ENCODE measurements at places on chromosomes 11 and 22.

GRCh38 chr22:36101756-36102155 lies 58.8 kb downstream of the APOL3 start:
- no peak for DNase-seq

DNA sequence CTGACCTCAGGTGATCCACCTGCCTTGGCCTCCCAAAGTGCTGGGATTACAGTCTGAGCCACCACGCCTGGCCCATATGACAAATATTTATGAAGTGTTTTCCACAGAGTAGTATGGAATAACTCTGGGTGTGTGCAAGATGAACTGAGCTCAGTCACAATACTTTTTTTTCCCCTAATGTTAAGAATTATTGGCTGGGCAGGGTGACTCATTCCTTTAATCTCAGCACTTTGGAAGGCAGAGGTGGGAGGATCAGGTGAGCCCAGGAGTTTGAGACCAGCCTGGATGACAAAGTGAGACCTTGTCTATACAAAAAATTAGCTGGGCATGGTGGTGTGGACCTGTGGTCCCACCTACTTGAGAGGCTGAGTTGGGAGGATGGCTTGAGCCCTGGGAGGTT lies 6.4 kb downstream of the PTPRJ start:
- DNase-seq: no peak

DNA sequence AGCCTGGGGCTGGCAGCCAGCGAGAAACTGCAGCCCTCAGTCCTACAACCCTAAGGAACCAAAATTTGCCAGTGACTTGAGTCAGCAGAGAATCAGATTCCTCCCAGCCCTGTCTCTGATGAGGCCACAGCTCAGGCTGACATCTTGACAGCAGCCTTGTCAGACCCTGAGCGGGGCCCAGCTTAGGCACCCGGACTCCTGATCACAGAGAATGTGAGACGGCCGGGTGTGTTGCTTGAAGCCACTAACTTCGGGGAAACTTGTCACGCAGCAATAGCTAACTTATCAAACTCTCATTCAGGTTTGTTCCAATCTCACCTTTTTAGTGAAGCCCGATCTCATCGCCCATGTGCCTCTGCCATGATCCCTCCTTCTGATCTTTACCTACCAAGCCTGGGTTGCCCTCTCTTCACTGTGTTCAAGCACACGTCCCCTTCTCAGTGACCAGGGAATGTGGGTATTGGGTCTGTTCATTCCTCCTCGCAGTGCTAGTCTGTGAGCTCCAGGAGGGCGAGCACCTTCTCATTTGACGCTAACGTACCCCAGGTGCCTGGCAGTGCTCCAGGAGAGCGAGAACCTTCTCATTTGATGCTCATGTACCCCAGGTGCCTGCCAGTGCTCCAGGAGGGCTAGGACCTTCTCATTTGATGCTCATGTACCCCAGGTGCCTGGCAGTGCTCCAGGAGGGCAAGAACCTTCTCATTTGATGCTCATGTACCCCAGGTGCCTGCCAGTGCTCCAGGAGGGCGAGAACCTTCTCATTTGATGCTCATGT lies 280.7 kb downstream of the BRD1 start:
- no peak for DNase-seq

DNA sequence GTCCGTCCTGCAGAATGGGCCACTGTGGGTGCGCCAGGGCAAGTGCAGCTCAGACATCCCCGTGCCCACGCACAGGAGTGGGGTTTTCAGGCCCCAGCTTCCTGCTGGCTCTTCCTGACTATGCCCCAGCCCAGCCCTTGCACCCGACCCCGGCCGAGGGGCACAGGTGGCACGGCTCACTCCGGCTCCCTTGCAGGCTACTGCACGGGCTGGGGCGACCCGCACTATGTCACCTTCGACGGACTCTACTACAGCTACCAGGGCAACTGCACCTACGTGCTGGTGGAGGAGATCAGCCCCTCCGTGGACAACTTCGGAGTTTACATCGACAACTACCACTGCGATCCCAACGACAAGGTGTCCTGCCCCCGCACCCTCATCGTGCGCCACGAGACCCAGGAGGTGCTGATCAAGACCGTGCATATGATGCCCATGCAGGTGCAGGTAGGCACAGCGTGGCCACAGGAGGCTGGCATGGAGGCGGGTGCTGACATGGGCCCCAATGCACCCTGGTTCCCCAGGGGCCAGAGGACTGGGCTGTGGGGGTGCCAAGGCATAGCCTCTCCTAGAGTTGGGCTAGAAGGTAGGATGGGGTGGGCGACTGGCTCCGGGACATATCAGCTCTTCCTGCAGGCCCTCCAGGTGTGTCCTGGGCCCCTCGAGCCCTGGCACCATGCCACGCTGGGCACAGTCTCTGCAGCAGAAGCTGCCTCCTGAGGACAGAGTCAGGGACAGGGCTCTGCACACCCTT lies 27.7 kb downstream of the MUC2 start:
- DNase-seq: no peak

- DNase-seq: no peak
Observed at GRCh38 chr11:16027621-16028020, 328.7 kb downstream of the SOX6 start.

DNA sequence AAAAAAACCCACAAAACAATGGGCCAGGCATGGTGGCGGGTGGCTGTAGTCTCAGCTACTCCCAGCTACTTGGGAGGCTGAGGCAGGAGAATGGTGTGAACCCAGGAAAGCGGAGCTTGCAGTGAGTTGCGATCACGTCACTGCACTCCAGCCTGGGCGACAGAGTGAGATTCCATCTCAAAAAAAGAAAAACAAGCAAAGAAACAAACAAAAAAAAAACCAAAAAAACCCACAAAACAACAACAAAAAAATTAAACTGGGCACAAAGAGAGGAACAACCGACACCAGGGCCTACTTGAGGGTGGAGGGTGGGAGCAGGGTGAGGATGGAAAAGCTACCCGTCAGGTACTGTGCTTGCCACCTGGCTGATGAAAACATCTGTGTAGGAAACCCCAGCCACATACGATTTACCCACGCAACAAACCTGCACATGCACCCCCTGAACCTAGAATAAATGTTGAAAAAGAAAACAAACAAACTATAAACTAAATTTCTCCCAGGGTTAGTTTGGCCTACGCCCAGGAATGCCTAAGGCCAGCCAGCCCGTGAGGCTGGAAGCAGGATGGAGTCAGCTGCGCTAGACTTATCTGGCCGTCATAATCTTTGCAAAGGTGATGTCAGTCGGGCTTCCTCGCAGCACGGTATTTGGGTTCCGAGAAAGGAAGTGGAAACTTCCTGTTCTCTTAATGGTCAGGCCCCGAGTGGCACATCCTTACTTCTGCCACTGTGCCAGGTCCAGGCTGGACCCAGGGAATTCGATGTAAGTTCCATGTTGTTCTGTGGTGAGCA lies 21.9 kb upstream of the CYB5R3 start:
- DNase-seq: no peak

GRCh38 chr11:46380340-46381047 lies 975 bp upstream of the MDK start:
- no peak for DNase-seq

GRCh38 chr11:72451831-72452376 lies 17.6 kb upstream of the CLPB start:
- no peak for DNase-seq

DNA sequence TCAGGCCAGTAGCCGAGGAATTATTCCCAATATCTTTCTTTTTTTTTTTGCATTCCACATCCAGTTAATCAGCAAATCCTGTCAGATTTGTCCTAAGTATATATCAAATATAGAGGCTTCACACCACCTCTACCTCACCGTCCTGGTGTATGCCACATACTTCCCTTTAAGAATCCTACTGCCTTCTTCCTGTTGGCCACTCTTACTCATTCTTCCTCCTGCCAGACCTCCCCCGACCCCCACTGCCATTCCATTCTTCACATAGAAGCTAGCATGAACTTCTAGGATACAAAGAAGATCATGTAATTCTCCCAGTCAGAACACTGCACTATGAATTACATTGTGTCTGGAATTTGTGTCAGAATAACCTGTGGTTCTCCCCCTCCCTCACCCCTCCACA lies 89.5 kb downstream of the TRIM44 start:
- DNase-seq: no peak

DNA sequence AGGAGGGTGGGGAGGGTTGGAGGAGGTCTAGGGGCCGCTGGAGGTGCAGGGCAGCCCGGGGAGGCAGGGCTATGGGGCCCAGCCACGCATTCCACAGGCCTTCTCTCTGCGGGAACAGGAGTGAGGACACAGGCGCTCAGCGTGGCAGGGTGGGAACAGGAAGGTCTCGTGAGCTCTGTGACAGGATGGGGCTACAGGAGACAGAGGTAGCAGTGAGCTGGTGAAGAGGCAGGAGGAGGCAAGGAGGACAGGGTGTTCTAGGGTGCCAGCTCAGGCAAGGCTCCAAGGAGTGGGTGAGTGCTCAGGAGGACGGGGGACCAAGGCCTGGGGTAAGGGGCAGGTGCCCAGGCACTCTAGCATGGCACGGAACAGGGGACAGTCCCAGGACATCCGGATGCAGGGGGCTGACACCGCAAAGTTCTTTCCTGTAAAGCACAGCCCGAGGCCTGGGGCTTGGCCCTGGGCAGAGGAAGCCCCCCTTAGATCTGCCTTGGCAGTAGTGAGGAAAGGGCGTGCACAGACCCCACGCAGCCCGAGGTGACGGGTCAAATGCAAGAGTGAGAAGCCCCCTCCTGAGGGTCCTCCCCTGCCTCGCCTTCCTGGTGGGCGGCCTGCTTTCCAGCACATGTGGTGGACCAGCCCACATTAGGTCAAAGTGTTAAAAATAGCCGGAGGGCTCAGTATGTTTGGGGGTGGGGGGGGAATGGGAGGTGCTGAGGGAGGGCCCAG lies 4.7 kb upstream of the NEAT1 start:
- no peak for DNase-seq

DNA sequence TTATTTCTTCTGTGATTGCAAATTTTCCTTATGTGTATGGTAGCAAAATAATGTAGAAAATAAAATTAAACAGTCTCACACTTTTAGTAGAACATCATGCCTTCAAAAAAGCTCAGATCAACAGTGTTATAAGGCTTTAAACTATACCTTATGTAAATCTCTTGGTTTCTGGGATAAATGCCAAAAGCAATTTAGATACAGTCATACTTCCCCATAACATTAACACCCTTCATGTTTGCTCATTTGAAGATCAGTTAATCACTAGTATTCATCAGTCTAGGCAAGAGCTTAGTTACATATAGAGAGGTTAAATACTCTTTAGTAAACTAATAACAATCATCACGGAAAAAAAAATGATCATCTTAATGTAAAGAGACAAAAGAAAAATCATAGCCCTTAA lies 421.8 kb upstream of the ANO3 start:
- no peak for DNase-seq

GRCh38 chr11:27294654-27295053 lies 68.4 kb downstream of the CCDC34 start:
- DNase-seq: no peak

DNA sequence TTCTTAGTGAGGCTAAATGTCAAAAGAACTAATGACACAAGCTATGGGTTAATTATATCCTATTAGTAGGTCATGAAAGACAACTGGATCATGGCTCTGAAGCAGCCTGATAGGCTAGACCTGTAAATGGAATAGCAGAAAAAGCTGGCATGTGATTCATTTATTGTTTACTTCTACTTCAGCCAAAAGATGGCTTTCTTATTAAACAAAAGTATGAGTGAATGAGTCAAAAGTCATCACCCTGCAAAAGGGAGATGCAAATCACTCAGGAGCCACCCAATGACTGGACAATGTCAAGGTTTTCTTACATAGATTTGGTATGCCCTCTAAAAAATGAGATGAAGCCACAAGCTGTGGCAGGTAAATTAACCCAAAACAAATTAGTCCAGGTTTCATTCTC lies 138.0 kb downstream of the TRPC6 start:
- no peak for DNase-seq

DNA sequence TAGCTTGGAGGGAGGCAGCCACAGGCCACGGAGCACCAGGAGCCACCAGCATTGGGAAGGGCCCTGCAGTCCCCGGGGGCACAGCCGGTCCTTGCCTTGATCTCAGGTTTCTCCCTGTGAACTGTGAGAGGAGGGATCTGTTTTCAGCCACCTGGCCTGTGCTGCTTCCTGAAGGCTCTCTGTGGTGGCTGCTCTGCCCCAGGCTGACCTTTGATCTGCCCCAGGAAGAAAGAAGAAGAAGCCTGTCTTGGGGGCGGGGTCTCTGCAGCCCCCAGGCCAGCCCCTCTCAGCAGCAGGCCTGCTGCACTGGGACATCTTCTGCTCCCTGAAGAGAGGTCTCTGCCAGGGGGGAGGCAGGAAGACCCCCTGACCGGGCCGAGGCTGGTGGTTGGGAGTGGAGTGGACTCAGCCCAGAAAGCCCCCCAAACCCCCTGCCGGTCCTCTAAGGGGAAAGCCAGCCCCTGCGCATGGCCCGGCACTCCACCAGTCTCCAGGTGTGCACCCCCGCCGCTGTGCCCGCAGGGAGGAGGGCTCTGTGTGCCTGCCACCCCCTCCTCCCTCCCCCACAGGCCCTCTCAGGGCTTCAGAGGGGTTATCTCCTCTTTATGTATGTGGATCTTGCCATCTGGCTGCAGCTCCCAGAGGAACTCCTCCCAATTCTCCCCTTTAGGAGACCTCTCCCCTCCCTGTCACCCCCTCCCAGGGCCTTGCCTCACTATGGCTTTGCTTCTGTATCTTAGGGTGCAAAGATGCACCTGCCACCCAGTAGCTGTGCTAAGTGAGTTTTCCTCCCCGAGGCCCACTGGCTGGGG lies 675.3 kb downstream of the BRD1 start:
- DNase-seq: no peak

DNA sequence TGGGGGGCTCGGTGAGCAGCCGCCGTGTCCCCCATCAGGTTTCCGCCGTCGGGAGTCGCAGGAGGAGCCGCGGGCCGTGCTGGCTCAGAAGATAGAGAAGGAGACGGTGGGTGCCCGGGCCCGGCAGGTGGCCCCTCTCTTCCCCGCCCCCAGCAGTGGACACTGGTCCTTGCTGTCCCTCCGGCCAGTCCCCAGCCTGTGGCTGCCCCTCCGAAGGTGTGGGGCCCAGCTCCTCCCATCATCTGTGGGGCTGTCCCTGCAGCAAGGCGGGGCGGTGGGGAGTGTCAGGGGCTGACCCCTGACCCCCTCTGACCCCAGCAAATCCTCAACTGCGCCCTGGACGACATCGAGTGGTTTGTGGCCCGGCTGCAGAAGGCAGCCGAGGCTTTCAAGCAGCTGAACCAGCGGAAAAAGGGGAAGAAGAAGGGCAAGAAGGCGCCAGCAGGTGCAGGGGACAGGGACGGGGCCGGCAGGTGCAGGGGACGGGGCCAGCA lies 15.3 kb downstream of the EPS8L2 start:
- no peak for DNase-seq
